ENCODE measurements at places on chromosomes 4 and X.

GRCh38 chrX:91434351-91435168 is at the start of gene PABPC5:
TSS of gene PABPC5 (plus strand) at chrX:91434839. CDS start at chrX:91435578, 739 bp downstream.
- no peak for DNase-seq

DNA sequence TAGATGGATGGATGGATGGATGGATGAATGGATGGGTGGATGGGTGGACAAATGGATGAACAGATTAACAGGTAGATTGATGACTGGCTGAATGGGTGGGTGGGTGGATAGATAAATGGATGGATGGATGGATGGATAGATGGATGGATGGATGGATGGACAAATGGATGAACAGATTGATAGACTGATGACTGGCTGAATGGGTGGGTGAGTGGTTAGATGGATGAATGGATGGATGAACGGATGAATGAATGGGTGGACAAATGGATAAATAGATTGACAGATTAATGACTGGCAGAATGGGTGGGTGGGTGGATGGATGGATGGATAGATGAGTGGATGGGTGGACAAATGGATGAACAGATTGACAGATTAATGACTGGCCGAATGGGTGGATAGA is 13.6 kb upstream of the AKAP17A start:
- DNase-seq, result no peak

DNA sequence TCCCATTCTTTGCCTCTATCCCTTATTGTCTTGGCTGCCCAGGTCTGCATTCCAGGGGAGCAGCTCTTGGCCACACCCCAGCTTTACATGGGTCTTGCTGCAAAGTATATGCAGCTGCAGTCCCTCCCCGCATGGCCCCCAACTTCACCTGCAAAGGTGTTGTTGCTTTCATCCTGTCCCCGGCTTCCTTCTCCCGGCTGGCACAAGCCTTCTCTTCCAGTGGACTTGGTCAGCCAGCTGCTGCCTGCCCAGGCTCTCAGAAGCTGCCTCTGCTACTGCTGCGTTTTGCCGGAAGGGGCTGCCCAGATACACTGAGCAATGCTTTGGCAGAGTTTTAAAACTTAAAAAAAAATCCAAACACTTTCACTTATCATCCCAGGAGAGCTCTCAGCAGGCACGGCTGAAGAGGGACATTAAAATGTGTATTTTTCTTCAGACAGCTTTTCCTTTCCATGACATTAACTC is 121.2 kb upstream of the PDLIM3 start:
- no peak for DNase-seq

DNA sequence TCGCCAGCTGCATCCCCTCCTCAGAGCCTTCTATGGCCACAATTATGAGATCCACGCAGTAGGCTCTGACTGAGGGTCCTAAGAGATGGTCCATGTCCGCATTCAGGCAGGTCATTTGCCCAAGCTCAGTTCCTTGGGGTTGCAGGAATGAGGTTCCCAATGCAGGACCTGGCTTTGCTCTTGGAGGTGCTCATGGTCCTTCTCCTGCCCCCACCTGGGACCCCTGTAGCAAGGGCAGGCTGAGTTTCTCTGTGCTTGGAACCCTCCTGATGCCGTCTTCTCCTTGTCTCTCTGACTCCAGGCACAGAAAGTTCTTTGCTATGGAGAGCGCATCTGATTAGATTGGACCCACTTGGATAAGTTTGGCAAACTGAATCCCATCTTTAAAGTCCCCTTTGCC is 16.5 kb upstream of the SHOX start:
- no peak for DNase-seq

- no peak for DNase-seq
Measured at GRCh38 chr4:57110640-57111511, 691 bp upstream of the IGFBP7 start.
